ENCODE measurements at places on chromosomes 13 and 19. TPM values are rescaled to one million over a fixed set of nuclear protein-coding genes. Genes with fewer than 3 reads are reported as not detected.

The ITGBL1 gene
- 336 TPM for polyA plus RNA-seq

The DHDH gene
- not detected for polyA plus RNA-seq

The CIRBP gene
- polyA plus RNA-seq: 185 TPM

The COL5A3 gene
- polyA plus RNA-seq: 4.1 TPM

The USHBP1 gene
- not detected for polyA plus RNA-seq

The PTGIR gene
- polyA plus RNA-seq: 21.5 TPM

The CCDC70 gene
- not detected for polyA plus RNA-seq

The MAMSTR gene
- 3.1 TPM for polyA plus RNA-seq

The FDX2 gene
- 48.9 TPM for polyA plus RNA-seq

The KLK2 gene
- not detected for polyA plus RNA-seq

The METTL21C gene
- not detected for polyA plus RNA-seq

The MAST1 gene
- polyA plus RNA-seq: not detected

The PRR19 gene
- 1.1 TPM for polyA plus RNA-seq

The GJB2 gene
- 0.16 TPM for polyA plus RNA-seq

The CRLF1 gene
- 9.9 TPM for polyA plus RNA-seq

The ABCC4 gene
- 3.9 TPM for polyA plus RNA-seq

The ZNF578 gene
- 1.3 TPM for polyA plus RNA-seq

The ZNF682 gene
- 4.9 TPM for polyA plus RNA-seq

The PSG6 gene
- 1.2 TPM for polyA plus RNA-seq

The GNG7 gene
- 0.13 TPM for polyA plus RNA-seq

The CEACAM3 gene
- not detected for polyA plus RNA-seq

The KCTD4 gene
- 2.1 TPM for polyA plus RNA-seq

The MLNR gene
- polyA plus RNA-seq: not detected

The NCAN gene
- not detected for polyA plus RNA-seq

The PRR22 gene
- polyA plus RNA-seq: 0.19 TPM

The TMEM221 gene
- not detected for polyA plus RNA-seq

The ZNF835 gene
- polyA plus RNA-seq: not detected

The CLEC17A gene
- not detected for polyA plus RNA-seq

The FUT1 gene
- not detected for polyA plus RNA-seq

The LPAR2 gene
- polyA plus RNA-seq: 0.72 TPM

The SIGLEC10 gene
- polyA plus RNA-seq: not detected

The ZNF433 gene
- 5.0 TPM for polyA plus RNA-seq

The TTC9B gene
- polyA plus RNA-seq: 0.15 TPM

The WDR88 gene
- 0.10 TPM for polyA plus RNA-seq

The ZNF443 gene
- polyA plus RNA-seq: 1.2 TPM
